ENCODE measurements at places on chromosomes 7 and 10.

DNA sequence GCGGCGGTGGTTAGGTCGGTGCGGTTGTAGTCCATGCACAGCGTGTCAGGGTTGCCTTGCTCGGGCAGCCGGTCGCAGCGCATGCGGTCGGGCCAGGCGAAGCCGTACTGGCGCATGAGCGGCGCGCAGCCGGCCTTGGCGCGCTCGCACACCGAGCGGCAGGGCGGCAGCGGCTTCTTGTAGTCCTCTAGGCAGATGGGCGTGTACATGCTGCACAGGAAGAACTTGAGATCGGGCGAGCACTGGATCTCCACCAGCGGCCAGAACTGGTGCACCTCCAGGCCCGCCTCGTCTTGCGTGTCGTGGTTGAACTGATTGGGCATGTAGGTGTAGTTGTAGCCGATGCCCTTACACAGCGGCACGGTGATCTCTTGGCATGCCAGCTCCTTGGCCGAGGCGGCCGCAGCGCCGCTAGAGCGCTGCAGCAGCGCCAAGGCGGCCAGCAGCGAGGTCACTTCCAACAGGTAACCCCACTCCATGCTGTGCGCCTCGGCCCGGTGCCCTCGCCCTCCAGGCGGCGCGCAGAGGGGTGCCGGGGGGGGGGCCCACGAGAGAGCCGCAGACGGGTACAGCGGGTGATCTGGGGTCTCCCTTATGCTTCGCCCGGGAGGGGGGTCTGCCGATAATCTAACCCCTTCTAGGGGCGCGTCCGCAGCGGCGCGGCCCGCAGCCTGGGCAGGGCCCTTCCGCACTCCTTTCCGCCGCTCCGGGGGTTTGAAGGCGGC lies 983 bp downstream of the FZD8 start:
- DNase-seq, result peak; percentile 49

GRCh38 chr7:75654855-75655254 lies 83.9 kb downstream of the HIP1 start:
- no peak for DNase-seq

GRCh38 chr10:113060201-113061053 lies 110.4 kb downstream of the TCF7L2 start:
- DNase-seq, result no peak

DNA sequence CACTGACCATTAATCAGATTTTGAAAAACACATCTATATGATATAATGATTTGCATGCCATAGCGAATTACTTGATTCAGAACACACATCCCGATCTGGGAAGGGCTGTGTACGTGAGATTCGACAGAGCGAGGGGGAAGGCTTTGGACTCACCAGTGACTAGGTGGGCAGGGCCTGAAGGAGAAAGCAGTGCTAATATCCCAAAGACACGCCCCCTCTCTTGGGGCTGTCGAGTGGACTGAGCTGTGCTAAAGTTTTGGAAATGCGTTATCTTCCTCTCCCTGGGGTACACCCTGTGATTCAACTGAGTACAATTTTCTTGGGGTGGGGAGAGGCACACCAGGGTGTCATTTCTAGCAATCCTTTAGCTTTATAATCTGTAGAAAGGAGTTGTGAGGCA lies 1.8 kb downstream of the LRRC17 start:
- no peak for DNase-seq

- peak; percentile 51 for DNase-seq
These were observed 14.7 kb upstream of the NXPH1 start for GRCh38 chr7:8418629-8419245.

DNA sequence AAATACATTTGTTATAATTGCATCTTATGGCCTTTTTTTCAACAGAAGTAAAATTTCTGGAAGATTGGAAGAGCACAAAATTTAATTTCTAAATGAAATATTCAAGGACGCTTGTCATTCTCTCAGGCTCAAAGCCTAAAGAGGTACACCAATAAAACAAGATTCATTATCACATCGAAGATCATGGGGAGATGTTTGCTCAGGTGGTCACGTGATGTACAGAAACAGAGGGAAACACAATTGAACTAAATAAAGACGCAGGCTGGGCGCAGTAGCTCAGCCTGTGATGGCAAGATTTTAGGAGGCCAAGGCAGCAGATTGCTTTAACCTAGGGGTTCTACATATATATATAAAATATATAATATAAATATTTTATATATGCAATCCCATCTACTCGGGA lies 37.3 kb upstream of the TMEM254 start:
- DNase-seq, result no peak

DNA sequence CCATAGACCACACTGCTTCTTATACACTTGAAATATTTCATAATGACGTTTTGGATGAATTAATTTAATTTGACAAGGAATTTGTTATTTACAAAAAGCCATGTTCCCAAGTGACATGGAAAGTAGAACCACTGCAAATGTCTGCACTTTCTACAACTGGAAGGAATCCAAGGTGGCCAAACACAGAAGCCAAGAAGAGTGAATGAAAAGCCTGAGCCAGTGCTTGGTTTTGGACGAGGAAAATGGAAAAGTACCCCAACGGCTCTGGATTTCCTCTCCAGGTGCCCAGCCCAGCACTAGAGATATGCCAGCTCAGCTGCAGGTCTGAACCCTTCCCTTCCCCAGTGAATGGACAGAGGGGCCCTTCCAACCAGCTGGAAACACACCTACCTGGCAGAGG lies 279.4 kb downstream of the TNS3 start:
- DNase-seq, result no peak

DNA sequence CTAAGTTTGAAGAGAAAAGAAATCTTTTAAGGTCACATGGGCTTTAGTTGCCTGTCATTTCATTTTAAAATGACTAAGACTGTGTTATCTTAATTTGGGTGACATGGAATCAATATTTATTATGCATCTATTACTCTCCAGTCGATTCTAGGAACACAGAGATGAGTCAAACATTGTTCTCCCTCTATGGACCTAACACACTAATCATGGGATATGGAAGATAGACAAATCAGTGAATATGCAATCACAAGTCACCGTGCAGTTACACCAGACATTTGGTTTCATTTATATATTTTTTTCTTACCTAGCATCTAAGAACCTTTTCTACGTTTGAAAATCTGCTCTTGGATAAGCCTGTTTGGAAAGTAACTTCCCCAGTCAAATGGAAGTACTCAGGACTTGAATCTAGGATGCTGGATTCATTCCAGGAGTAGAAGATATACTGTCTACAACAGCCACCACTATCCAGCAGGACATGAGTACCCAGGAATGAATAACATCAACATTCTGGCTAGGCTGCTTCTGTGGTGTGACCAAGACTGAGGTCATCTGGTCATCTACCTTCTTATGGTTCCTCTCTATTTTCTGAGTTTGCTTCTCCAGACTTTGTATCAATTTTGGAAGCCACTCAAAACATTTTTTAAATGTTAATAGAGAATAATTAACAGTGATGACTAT lies 902.9 kb upstream of the LRRN3 start:
- no peak for DNase-seq

- DNase-seq, result peak; percentile 31
These were observed 276.9 kb upstream of the NEBL start for GRCh38 chr10:21173802-21174714.

GRCh38 chr7:76300166-76300731 lies 2.2 kb upstream of the HSPB1 start:
- no peak for DNase-seq

DNA sequence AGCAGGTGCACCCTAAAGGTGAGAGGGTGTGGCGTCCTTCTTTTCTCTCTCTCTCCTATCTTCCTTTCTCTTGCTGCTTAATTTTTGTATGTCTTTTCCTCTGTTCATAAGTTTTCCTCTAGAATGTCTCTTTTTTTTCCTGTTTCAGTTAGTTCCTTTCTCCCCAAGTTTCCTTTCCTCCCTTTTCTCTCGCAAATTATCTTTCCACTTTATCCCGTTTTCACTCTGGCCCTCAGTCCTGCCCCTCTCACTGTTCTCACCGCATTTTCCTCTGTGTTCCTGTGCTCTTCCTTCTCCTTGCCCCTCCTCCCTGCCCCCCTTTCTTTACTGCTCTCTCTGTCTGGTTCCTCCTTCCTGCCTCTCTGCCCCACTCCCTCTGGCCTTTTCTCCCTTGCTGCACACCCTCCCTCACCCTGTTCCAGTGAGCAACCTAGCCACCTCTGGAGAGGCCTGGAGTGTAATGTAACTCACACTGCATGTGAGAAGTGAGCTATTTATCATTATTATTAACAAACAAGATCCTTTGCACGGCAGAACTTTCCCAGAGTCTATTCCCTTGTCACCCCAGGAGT lies 158.5 kb downstream of the C10orf105 start:
- DNase-seq, result no peak

GRCh38 chr7:141731476-141732149 lies 6.5 kb upstream of the SSBP1 start:
- no peak for DNase-seq

DNA sequence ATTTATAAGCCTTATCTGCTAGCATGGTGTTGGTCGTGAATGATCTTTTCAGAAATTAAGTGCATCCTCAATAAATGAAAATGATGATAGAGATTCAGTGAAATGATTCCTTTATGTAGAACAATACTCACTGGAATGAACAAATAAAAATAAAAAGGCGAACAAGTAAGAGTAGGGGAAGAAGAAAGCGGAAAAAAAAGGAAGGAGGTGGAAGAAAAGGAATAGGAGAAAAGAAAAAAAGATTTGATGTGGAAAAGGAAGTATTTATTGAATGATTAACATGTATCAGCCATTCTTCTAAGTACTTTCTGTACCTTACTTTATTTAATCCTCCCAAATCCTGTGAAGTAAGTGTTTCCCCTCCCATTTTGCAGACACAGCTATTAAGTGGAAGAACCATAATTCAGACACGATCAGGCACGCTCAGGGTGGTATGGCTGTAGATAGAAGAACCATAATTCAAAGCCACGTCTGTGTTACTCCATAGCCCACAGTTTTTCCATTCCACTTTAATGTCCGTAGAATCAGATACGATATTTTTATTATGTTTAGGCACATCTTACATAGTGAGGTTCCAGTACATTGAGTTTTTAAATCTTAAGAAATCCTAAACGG lies 156.2 kb upstream of the LAMB4 start:
- no peak for DNase-seq

GRCh38 chr10:11208908-11209829 lies 191.5 kb downstream of the CELF2 start:
- DNase-seq, result no peak

GRCh38 chr7:39565538-39565937 lies 666 bp upstream of the YAE1 start:
- no peak for DNase-seq

DNA sequence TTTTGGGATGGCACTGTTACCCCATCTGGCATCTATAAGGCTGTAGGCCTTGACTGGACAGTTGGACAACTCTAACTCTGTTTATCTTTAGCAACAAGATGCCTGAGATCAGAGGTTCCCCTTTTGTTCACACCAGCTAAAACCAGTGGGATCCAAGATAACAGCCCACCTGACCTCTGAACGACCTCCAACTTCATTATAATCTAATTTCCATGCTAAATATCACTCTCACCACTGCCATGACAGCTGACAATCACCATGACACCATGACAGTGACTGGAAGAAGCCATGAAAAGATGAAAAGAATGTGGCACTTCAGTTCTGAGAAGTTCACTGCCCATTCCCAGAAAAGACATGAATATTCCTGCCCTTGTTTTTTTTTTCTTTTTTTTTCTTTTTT lies 281.4 kb upstream of the TAC1 start:
- DNase-seq, result no peak

DNA sequence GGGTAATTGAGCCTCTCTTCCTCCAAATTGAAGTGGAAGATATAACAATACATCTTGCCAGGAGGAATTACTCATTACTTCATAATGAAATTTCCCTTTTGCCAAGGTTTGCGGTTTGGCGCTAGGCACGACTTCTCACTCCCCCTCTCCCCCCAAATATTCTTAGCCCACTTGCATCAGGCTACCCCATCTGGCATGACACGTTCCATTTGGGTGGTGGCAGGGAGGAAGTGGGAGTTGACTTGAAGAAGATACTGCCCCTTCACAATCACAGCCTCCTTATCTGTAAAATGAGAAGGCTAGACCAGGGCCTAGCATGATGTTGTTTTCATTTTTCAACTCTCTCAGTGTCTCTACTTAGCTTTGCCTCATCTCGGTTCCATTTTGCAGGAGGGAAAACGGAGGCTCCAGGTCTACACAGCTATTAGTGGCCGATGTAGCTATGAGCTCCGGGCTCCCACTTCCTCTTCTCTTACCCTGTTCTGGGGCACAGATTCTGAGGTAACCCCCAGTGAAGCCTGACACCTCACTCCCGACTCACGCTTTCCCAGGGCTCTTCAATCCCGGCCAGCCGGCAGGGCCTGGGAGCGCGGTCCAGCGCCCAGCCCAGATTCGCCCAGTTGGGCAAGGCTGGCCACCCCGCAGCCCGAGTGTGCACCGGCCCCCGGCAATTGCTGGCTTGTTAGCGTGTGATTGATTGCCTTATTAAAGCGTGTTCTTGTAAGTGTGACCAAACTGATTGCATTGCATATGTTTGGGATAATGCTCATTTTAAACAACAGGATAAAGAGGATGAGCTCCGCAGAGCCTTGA lies 6.5 kb downstream of the EVX1 start:
- DNase-seq, result no peak

DNA sequence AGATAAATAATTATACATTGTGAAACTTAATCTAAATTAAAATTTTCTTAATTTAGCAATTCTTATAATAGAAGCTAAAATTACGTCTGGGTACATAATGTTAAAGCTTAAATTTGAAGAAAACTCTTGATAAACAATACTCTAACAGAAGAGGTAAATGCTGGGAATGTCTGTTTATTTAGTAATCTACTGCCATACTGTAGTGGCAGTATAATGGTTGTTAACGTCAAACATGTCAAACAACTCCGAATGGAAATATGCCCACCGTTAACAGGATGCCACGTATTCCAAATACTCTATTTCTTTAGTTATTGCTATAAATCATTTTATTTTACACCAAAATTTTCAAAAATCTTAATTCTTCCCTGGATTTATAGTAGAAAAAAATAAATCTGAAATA lies 40.0 kb upstream of the PTPN12 start:
- DNase-seq, result no peak

GRCh38 chr10:61832866-61833481 lies 68.5 kb upstream of the ARID5B start:
- DNase-seq, result no peak

DNA sequence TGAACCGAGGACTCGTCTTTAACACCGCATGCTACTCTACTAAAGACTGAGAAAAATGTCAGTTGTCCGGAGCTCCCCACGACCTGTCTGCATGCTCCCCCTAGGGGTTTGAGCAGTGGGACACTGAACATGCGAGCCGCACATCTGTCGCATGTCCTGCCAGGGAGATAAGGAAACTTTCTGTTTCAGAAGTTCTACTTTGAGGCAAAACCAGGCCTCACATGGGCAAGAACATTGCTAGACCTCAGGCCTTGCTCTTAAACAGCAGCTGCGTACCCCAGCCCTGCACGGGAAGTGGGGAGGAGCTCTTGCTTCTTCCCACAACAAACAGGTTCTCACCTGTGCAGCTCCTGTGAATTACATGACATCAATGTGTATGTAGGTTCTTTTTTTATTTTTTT lies 30.3 kb upstream of the HERPUD2 start:
- no peak for DNase-seq

DNA sequence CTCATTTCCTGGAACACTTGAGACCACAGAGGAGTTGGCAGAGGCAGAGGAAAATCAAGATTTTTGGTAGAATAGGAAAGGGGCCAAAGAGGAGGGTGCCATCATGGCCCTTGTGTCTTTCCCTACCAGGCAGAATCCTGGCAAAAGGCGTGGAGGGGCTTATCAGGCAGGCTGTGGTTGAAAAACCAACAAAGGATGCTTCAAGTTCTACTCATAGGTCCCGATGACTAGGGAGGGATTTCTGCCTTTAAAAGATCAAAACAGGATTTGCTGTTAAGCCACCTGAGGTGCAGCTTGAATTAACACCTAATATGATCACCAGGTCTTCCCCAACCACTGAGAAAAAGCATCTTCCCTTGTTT lies 45.7 kb downstream of the BPGM start:
- no peak for DNase-seq
